ENCODE measurements at places on chromosomes 6 and 20.

GRCh38 chr6:9517806-9518205 lies 897.1 kb downstream of the TFAP2A start:
- DNase-seq: no peak

DNA sequence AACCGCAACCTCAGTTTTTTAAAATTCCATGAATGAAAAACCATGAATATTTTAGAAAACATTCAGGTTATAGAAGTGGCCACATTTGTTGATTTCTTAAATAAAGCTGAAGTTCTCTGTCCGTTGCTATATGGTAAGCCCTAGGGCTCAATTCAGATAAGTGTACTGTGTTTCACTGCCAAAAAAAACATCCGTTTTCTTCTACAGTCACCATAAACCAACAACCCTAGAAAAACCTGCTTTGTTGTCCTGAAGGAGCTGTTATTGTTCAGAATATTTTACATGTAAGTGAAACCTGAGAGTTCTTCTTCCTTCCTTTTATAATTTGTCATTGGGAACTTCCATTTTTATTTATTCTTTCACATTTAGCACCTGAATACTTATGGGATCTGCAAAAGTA lies 274.1 kb downstream of the TFAP2A start:
- no peak for DNase-seq

- no peak for DNase-seq
These were observed 57.5 kb downstream of the RIN2 start for GRCh38 chr20:19815553-19815991.

- DNase-seq: no peak
These were observed 3.8 kb downstream of the BCAS4 start for GRCh38 chr20:50798650-50799049.

DNA sequence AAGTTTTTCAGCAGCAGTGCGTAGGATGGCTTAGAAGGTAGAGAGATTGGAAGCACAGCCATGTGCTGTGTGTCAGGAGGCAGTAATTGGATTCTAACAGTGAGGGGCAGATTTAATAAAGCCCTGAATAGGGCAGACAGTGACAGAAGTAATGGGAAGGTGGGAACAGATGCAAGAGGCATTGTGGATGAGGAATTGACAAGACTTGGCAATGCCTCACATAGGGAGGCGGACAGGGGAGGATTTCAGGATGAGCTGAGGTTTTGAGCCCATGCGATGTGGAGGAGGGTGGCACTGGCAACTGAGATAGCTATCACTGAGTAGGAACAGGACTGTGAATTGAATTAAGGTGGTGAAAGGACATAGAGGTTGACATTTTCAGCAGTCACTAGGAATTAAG lies 262.2 kb upstream of the FLRT3 start:
- no peak for DNase-seq

DNA sequence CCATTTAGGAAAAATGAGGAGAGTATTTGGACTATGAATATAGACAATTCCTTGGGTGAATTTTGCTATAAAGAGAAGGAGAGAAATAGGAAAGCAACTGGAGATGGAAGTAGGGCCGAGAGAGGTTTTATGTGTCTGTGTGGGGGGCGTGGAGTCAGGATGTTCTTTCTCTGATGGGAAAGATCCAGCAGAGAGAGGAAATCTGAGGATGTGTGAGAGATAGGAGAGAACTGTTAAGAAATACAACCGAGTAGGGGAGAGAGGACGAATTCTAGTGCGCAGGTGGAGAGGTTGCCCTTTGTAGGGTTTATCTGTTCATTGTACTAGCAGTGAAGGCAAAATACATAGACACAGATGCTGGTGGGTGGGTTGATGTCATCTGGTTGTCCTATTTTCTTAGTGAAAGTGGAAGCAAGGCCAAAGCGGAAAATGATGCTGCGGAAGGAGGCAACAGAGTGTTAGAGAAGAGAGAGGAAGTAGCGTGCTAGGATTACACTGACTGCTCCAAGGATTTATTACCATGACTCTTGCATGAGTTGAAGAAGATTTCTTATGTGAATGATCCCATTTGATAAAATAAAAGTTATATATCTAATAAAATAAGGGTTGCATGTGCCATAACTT lies 57.7 kb downstream of the CLVS2 start:
- DNase-seq: no peak

- no peak for DNase-seq
These were observed 39.2 kb upstream of the TXLNB start for GRCh38 chr6:139330826-139331500.

GRCh38 chr20:23339986-23340385 lies 10.6 kb upstream of the NXT1 start:
- no peak for DNase-seq

DNA sequence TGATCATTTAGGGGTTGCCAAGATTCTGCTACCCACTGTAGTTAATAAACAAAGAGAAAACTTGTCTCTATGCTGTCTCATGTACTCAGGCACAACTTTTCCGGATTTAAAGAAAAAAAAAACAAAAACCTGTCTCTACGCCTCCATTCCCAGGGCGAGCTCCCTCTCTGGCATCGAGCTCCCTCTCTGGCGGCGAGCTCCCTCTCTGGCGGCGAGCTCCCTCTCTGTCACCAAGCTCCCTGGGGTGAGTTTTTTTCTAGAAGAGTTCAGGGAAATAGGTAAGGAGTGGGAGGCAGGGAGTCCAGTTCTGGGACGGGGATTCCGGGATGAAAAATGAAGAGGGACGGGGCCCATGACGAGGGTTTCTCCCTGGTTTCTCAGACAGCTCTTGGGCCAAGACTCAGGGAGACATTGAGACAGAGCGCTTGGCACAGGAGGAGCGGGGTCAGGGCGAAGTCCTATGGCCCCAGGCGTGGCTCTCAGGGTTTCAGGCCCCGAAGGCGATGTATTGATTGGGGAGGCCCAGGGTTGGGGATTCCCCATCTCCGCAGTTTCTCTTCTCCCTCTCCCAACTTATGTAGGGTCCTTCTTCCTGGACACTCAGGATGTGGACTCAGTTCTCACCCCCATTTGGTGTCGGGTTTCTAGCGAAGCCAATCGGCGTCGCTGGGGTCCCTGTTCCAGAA lies 16.5 kb upstream of the HLA-A start:
- DNase-seq: no peak

GRCh38 chr20:14764511-14765369 lies 427.3 kb upstream of the FLRT3 start:
- no peak for DNase-seq

- DNase-seq: no peak
These were observed 32.1 kb downstream of the TGM2 start for GRCh38 chr20:38132910-38133501.

DNA sequence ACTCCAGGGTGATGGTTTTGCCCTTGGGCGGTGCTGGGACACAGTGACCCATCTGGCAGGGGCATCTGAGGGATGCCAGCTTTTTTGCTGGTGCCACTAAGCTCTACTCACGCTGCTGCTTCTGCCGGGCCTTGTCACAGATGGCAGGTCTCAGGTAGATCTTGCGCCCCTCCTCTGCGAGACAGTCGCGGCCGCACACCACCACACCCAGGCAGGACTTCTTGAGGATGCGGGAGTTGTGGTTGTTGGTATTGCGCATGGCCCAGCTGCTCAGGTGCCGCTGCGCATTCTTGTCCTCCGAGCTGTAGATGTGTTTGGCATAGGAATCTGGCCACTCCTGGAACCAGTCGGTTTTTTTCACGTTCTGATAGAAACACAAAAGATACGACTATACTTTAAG lies 14.7 kb downstream of the GCM1 start:
- DNase-seq: no peak

DNA sequence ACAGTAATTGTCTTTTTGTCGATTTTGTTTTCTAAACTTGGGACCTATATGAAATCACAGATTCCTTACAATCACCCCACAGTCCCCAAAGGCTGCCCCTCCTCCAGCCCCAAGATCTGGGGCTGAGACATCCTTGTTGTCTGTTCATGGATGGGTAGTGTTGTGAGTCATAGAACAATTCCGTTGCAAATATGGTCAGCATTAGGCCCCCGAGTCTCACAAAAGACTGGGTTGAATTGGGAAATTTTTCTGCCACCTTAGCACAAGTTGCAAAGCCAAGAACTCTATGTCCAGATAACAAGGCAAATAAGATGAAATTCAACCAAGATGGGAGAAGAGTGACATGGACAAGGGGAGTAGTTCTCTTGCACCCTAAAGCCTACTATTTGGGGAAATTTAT lies 10.5 kb upstream of the TAB2 start:
- DNase-seq: no peak

DNA sequence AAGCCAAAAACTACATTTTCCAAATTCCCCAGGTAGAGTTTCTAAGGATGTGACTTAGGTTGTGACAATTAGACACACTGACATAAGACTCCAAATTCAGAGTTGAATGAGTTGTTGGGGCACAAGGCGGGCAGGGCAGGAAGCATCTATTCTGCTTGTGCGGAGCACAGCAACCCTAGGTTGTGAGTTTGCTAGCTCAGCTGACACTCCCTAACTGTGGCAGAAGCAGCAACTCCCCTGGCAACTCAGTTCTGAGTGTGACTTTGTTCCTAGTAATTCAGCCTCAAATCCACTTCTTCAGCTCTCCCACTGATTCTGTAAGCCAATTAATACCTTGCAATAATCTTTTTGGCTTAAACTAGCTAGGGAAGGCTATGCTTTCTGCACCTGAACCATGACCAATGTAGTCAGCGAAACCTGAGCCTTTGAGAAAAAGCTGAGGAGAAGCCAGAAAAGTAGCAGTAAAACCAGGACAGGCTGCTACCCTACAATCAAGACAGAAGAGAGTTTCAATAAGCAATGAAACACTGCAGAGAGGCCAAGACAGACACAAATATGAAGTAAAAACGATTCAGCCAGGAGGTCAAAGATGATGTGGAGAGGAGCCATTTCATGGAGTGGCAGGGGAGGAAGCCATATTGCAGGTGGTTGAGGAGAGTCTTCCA lies 30.0 kb upstream of the PAQR8 start:
- no peak for DNase-seq

- no peak for DNase-seq
These were observed 319.6 kb upstream of the QKI start for GRCh38 chr6:163094881-163095280.

DNA sequence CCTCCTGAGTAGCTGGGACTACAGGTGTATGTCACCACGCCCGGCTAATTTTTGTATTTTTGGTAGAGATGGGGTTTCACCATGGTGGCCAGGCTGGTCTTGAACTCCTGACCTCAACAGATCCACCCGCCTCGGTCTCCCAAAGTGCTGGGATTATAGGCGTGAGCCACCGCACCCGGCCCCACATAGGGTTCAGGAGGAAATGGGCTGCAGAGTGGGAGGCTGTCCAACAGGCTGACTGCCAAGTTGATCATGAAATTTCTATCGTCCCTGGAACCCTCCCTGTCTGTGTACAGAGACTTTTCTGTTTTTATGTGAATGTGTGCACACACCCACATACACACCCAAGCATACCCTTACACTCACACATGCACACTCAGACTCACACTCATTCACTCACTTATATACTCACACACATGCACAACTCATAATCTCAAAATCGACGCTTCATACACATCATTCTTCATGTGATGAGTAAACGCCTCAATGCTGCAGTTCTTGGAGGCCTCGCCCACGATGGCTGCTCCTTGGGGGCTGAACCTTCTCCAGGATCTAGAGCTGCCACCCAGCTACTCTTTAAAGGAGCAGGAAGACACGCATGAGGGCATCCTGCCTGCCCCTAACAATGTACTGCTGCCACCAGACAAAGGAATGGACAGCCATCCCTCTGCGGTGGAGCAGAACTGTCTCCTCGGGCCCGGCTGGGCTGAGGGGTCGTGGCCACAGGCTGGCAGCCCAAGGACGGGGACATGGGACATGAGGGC lies 35.6 kb downstream of the SUN5 start:
- no peak for DNase-seq

DNA sequence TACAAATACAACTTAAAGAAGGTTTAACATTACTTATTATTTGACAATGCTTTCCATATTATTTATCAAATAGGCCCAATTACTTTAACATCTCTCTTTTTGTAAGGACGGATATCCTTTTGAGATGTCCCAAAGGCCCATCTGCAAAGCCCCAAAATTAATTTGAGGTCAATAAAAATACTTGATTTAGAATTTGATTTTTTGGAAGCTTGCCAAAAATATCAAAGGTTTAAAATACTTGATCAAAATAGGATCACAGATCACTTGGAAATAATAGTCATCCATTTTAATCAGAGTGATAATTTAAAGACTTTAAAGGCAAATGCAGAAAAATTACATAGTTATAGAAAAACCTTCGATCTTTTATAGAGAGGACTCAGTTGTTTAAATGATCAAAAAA lies 8.1 kb downstream of the C6orf58 start:
- DNase-seq: no peak

GRCh38 chr20:18005170-18005989 lies 36.6 kb downstream of the MGME1 start:
- no peak for DNase-seq

DNA sequence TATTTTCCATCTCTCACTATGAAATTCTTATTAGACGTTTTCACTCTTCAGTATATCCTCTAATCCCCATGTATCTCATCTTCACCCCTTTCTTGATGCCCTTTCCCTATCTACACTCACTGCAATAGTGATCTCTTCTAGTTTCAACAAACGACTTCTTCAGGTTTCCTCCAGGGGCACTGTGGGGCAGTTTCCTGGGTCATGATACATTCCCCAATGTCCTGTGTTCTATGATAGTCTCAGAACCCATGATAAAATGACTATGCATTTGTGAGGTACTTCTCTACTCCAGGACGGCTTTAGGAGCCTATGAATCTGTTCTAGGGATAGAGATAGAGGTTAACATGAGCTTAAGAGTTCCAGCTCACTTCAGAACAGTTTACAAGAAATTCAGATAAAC lies 183.3 kb downstream of the FOXC1 start:
- no peak for DNase-seq

DNA sequence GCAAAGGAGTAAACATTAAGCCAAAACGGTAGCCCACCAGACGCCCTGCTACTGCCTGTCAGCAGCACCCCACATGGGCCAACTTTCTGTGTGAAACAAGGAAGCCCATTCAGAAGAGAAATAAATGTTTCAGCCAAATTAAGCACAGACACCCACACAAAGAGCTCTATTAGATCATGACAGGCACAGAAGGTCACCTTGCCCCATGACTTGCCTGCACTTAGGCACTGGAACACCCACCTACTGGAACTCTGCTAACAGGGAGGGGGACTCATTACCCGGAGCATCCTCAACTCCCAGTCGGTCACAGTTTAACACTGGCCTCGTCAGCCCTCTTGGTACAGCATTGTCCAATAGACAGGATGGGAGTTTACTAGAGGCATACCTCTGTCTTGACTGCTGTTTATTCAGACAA lies 31.8 kb downstream of the GFOD1 start:
- DNase-seq: no peak
